Mesangial cell (primary cell): ENCODE measurements at places on chromosomes 1 and 21. TPM values are rescaled to one million over a fixed set of nuclear protein-coding genes. Genes with fewer than 3 reads are reported as not detected.

The SYCP1 gene
- not detected in 2 replicates for total RNA-seq

The ZNF593OS gene
- 0.13 TPM in 1 of 2 replicates, not detected in the other for total RNA-seq

The PARP1 gene
- total RNA-seq = 86.7 and 164 TPM in 2 replicates

The FNDC5 gene
- total RNA-seq = 0.51 and 0.81 TPM in 2 replicates

The HIVEP3 gene
- total RNA-seq = 4.9 and 8.5 TPM in 2 replicates

The LHX8 gene
- total RNA-seq = not detected in 2 replicates

The CLIC6 gene
- total RNA-seq = under 0.01 TPM in 2 replicates

The TNFRSF1B gene
- total RNA-seq = 0.16 and 2.3 TPM in 2 replicates

The GBP7 gene
- not detected in 2 replicates for total RNA-seq

The CNR2 gene
- total RNA-seq = not detected in 2 replicates

The CRYAA gene
- not detected in 2 replicates for total RNA-seq

The CHRNB2 gene
- 0.25 TPM in 1 of 2 replicates, not detected in the other for total RNA-seq

The CDCA8 gene
- 2.2 and 51.7 TPM in 2 replicates for total RNA-seq

The ELAPOR1 gene
- 0.33 and 4.1 TPM in 2 replicates for total RNA-seq

The HHIPL2 gene
- 0.13 TPM in 1 of 2 replicates, not detected in the other for total RNA-seq

The HCN3 gene
- total RNA-seq = 2.1 and 2.4 TPM in 2 replicates

The LCA5L gene
- 0.16 and 3.8 TPM in 2 replicates for total RNA-seq

The C1orf115 gene
- total RNA-seq = 1.1 and 4.6 TPM in 2 replicates

The PBX1 gene
- total RNA-seq = 6.4 and 21.2 TPM in 2 replicates

The LRRC71 gene
- not detected in 2 replicates for total RNA-seq

The DLGAP3 gene
- 0.13 and 0.16 TPM in 2 replicates for total RNA-seq

The KRTAP13-2 gene
- total RNA-seq = not detected in 2 replicates

The DCDC2B gene
- not detected in 2 replicates for total RNA-seq

The AKR7A3 gene
- total RNA-seq = 0.51 and 0.65 TPM in 2 replicates

The UAP1 gene
- total RNA-seq = 19.8 and 57.8 TPM in 2 replicates

The IL12RB2 gene
- total RNA-seq = 0.33 TPM in 1 of 2 replicates, not detected in the other

The OR10J1 gene
- total RNA-seq = not detected in 2 replicates

The CLDN17 gene
- not detected in 2 replicates for total RNA-seq

The CA6 gene
- total RNA-seq = not detected in 2 replicates

The SUSD4 gene
- total RNA-seq = 0.63 and 2.0 TPM in 2 replicates

The FAM177B gene
- not detected in 2 replicates for total RNA-seq

The C1orf116 gene
- total RNA-seq = 1.3 and 2.4 TPM in 2 replicates

The HOOK1 gene
- 2.0 and 4.3 TPM in 2 replicates for total RNA-seq

The TSACC gene
- 0.76 TPM in 1 of 2 replicates, not detected in the other for total RNA-seq

The S100A16 gene
- total RNA-seq = 433 and 734 TPM in 2 replicates

The CFHR2 gene
- not detected in 2 replicates for total RNA-seq

The MXRA8 gene
- 154 and 651 TPM in 2 replicates for total RNA-seq

The SPRR1A gene
- total RNA-seq = not detected in 2 replicates

The VSIG8 gene
- not detected in 2 replicates for total RNA-seq

The RCC1 gene
- 27.8 and 69.1 TPM in 2 replicates for total RNA-seq

The KIRREL1 gene
- 267 and 410 TPM in 2 replicates for total RNA-seq

The NBPF10 gene
- total RNA-seq = 0.65 and 1.8 TPM in 2 replicates

The SFN gene
- 21.7 and 44.3 TPM in 2 replicates for total RNA-seq

The NPR1 gene
- total RNA-seq = 4.7 and 74.3 TPM in 2 replicates

The ARHGAP29 gene
- total RNA-seq = 49.7 and 49.8 TPM in 2 replicates

The LRRC8B gene
- 5.2 and 7.1 TPM in 2 replicates for total RNA-seq

The OLIG2 gene
- not detected in 2 replicates for total RNA-seq

The OR2W3 gene
- 1.1 and 4.2 TPM in 2 replicates for total RNA-seq

The PDC gene
- total RNA-seq = not detected in 2 replicates
